ENCODE measurements at places on chromosomes 7 and 10.

DNA sequence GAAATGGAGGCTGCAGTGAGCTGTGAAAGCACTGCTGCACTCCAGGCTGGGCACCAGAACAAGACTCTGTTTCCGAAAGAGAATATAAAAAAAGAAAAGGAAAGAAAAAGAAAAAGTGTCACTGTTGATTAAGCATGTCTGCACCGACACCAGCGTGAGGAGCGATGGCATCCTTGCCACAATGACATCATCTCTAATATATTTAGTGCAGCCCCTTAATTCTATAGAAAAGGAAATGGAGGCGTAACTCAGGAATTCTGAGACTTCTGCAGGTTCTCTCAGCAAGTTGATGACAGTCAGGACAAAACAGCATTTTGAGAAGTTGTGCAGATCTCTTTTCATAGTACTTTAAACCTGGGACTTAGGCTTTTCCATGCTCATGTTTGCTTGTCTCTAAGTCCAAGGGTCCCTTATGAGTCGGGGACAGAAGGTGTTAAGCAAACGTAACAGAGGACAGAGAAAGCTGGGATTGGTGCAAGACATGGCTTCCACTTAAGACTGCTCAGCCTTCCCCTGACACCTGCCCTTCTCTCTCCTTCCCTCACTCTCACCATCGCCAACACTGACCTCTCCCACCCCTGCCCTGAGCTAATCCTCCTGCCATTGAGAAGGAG, 16.9 kb upstream of the ANKRD1 start:
- no peak for DNase-seq

GRCh38 chr7:151863386-151864079, 13.4 kb downstream of the PRKAG2 start:
- DNase-seq = no peak

DNA sequence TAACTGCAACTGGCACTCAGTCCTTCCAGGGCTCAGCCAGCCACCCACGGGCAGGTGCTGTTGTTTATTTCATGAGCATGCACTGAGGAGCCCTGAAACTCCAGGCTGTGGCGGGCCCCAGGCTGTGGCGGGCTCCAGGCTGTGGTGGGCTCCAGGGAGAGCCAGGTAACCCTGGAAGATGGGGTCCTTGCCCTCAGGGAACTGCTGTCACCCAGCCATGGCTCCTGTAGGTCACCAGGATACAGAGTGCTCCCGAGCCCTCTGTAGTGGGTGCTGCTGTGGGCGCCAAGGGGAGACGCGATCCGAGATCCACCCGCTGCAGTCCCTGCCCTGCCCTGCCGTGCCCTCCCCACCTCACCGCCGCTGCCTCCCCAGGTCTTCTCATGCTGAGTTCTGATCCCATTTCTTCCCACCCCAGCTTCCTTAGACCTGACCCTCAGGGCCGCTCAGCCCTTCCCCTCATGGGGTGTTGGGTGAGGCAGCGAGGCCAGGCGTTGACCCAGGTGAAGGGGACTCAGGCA, 29.6 kb downstream of the LRRC27 start:
- DNase-seq = no peak

DNA sequence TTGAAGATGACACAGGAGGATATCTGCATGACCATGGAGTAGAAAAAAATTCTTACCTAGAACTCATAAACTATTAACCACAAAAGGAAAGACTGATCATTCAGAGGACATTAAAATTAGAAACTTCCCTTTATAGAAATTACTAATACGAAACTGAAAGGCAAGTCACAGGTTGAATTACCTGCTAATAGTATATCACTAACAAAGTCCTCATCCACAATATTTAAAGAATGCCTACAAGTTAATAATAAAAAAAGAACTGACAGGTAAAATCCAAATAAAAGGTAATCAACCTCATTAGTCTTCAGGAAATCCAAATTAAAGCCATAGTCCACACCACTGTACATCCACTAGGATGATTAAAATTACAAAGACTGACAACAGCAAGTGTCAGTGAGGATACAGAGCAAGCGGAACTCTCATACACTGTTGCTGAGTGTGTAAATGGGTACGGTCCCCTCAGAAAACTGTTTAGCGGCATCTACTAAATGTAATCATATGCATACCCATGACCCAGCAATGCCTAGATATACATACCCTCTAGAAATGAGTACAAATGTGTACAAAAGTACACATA, 71.2 kb downstream of the ARHGAP21 start:
- DNase-seq = no peak

DNA sequence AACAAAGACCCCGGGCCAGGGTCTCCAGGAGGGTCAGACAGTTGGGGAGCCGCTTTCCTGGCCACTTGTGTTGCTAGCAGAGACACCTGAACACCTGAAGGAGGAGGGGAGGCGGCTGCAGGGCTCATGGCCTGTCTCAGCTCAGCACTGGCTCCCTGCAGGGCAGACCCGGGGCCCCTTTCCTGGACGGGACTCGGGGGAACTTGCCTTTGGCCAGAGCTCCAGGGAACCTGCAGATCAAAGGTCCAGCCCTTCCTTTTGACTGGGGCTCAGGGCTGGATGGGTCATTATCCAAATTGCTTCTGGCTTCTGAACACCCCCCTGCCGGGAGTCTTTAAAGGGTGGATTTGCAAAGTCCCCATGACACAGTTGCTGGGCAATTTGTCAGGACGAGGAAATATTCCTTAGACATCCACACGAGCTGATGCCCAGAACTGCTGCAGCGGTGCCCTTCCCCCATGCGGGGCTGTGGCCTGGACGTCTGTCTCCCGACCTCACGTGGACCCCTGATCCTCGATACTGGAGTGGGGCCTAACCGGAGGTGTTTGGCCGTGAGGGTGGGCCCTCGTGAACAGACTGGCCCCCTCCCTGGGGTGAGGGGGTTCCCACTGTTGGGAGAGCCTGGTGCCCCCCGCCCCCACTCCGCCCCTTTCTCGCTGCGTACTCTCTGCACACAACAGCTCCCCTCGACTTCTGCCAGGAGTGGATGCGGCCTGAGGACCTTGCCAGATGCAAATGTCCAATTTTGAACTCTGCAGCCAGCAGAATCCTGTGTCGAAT, 194.3 kb downstream of the ELFN1 start:
- DNase-seq = no peak

DNA sequence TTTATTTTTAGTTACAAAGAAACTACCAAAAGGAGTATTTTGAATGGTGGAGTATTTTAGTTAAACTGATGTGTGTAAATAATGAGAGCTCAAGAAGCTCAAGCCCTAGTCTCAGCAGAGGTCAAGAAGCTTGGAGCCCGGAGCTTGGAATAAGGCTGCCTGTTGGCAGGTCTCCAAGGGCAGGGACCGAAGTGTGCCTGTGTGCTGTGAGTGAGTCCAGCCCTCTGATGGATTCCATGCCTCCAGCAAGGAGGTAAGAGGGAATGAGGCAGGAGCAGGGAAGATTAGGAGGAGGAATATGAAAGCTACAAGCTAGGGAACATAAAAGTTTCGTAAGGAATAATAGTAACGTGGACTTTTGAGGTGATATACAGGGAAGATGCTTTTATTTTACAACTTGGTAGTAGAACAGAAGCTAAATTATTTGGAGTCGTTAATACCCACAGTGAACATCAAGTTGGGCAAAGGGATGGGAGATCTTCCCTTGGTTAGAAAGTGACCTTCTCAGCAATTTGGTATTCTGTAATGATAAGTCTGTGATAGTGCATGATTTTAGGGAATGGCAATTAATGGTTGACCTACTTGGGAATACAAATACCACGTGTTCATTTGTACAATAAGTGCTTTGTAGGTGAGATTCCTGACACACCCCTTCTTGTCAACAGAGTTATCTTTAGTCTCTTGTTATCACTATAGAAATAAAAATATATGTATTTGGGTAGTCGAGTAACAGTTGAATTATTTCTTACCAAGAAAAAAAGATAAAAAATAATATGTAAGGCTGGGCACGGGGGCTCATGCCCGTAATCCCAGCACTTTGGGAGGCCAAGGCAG, 4.6 kb downstream of the SEC23IP start:
- no peak for DNase-seq

DNA sequence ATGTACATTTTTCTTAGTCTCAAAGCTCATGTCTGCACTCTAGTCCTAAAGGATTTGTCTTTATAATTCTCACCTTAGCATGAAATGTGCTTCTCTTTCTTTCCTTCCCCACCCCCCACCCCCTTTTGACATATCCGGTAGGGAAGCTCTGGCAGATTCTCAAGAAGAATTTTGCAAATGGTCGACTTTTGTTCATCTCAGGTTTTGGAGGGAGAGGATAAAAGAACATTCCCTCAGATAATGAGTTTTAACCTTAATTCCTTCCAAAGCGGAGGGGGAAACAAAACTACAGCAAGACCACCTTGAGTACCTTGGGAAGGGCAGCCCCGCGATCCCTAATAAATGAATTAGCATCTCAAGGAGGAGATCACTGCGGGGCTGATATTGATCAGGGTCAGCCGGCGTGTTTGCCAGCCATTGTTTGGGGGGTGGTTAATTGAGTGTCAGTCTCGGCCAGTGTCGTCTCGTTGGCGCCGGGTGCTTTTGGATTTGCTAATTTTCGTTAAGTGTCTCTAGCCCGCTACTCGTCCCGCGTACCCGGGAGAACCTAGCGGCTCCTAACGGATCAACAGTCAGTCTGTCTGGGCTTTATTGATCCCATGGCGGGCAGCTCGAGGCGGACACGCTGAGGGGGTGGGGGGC, 874 bp upstream of the BAMBI start:
- no peak for DNase-seq

DNA sequence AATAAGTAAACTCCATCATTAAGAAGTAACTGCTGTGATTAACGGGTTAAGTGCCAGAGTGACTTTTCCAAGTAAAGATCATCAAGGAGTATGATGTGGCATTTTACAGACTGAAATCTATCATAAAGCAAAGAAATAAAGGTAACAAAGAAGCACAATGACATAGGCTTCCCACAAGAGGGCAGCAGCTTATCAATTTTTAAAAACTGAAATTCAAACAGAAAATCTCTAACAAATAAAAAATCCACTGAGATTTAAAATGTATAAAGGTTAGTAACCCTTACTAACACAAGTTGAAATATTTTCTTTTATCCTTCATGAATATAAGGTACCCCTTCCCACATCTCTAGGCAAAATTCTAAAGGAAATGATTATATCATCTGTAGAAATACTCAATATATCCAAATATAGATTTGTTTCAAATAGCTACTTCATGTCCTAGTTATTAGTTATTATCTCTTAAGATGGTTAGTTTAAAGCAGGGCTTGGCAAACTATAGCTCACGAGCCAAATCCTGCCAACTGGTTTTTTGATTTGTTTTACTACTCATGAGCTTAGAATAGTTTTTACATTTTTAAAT, 29.2 kb downstream of the FAM3C start:
- no peak for DNase-seq

- DNase-seq = no peak
Observed at GRCh38 chr10:100106865-100107264, 25.2 kb upstream of the CPN1 start.

DNA sequence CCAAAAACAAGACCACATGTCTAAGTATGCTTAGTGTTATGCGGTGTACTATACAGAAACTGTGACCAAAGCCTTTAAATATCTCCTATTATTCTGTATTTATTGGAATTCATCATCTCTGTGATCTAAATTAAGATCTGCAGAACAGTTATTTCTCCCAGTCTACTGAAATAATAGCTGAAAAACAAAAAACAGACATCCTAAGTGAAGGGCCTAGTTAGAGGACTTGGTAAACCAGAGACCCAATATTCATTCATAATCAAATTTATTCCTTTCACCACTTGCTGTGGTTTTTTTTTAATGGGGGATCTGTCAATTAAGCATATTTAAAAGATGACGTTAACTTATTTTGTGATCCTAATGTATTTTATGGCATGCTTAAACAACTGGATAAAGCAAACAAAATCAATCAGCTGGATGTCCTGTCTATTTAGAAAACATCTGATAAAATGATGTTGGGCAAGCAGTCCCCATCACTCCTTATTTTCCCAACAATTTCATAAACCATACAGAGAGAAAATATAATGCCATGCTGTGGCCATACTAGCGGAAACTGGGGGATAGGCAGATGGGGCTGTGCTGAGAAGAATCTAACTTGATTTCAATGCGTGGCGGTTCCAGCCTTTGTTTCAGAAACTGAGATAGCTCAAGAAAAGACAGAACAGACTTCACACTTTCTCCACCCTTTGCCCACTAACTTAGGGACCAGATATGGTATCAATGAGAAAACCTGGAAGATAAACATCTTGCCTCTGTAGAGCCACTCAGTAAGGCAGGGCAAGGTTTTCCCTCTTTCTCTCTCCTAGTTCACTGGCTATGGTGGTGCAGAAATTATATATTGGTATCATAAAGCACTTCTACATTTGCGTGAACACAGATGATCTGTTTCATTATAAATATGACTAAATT, 32.9 kb downstream of the ICA1 start:
- DNase-seq = no peak

DNA sequence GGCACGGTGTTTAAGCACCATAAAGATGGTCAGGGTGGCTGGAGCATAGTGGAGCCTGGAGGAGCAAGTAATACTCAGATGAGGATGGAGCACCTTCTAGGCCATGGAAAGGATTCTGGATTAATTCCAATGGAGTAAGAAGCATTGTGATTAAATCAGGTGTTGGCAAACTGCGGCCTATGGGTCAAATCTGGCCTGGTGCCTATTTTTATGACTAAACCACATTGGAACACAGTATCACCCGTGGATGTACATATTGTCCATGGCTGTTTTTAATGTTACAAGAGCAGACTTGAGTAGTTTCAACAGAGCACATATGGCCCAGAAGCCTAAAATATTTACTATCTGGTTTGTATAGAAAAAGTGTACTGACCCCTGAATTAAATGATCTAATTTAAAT, 49.9 kb upstream of the TMEM248 start:
- DNase-seq = no peak

GRCh38 chr7:150986099-150986512, 4.7 kb upstream of the NOS3 start:
- DNase-seq = no peak

DNA sequence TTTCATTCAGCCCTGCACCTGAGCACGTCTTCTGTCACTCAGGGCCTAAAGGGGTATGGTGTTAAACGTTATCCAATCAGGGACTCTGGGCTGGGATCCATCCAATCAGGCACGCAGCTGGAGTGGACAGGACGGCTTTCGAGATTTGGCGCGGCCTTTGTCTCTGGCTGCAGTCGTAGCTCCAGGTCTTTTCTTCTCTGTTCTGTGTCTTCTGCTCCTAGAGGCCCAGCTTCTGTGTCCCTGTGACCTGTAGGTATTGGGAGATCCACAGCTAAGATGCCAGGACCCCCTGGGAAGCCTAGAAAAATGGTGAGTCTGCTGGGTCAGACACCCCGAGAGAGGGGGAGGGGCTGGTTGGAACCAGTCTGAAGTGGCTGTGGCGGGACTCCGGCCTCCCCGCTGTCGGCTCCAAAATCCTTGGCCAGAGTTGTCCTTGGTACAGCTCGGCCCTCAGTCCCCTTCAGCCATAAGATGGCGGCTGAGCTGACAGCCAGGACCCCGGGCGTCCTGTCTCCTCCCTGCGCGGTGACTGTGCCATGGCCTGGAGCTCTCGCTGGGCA, 11.7 kb upstream of the ZNF680 start:
- peak; percentile 45 for DNase-seq

- DNase-seq = no peak
Observed at GRCh38 chr7:30166841-30167235, 32.1 kb downstream of the MTURN start.
